ENCODE measurements at places on chromosomes 1 and 21.

DNA sequence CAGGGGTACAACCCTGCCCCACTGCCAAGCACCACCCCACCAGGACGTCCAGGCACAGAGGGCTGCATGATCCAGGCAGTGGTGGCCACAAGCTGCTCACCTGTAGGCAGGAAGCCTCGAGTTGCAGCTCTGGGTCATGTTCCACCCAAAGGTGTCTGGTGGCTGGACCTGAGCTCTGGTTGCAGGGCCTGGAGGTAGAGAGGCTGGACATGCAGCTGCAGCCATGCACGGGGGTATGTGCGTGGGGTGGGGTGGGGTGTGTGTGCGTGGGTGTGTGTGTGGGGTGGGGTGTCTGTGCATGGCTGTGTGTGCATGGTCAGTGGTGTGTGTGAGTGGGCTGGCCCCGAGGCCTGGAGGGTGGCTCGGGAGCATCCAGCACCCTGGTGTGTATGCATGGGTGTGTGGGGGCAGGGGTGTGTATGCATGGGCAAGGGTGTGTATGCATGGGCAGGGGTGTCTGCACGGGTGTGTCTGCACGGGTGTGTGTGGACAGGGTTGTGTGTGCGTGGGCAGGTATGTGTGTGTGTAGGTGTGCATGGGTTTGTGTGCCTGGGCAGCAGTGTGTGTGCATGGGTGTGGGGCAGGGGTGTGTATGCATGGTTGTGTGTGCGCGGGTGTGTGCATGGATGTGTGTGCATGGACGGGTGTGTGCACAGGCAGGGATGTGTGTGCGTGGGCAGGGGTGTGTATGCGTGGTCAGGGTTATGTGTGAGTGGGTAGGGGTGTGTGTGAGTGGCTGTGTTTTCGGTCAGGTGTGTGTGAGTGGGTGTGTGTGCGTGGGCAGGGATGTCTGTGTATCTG, 15.6 kb downstream of the ARHGEF16 start:
- no peak for DNase-seq

- peak; percentile 30 for DNase-seq
Observed at GRCh38 chr1:207404849-207405525, 49.1 kb upstream of the CR2 start.

DNA sequence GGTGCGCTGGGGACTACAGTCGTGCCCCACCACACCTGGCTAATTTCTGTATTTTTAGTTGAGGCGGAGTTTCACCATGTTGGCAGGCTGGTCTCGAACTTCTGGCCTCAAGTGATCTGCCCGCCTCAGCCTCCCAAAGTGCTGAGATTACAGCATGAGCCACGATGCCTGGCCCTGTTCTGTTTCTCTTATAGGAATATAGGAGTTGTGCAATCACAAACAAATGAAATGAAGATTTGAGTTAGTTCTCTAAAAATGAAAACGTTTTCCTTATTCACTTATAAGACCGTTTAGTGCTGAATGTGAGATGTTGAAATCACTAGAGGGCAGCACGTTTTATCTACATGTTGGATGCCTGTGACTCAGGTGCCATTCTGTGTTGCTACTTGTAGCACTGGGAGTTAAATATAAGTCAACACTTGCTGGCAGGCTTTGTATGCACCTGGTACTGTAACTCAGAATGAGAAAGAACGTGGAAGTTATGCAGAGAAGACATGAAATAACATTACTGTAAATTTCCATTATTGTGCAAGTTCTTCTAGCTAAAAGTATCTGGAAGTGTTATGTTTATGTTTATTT, 45.8 kb downstream of the MIGA1 start:
- DNase-seq, result peak; percentile 37

DNA sequence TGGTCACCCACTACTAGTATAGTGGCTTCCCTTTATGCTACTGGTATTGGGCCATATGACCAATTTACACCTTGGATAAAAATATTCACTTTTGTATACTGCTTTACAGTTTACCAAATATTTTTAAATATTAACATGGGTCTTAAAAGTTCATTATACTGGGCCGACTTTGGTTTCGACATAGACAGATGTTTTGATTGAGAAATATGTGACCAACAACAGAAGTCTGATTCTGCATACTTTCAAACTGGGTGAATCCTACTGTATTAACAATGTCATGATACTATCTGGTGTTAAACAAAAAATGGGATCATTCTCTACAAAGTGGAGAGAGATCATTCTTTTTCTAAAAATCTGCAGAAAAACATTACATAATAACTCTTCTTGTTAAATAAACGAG, 134.8 kb downstream of the AKT3 start:
- no peak for DNase-seq

- DNase-seq, result no peak
Observed at GRCh38 chr1:24966121-24966723, 36.1 kb upstream of the RUNX3 start.
